ENCODE measurements at places on chromosomes 7 and 10.

- no peaks in the 10 kb centered on the region for H3K27me3 ChIP-seq
- H3K4me3 ChIP-seq = no peak overlapping the region
- H3K36me3 ChIP-seq = no peaks in the 10 kb centered on the region
- peaks cover 7% of the 10 kb centered on the region for H3K4me1 ChIP-seq
- peak; percentile 53 for DNase-seq
Measured at GRCh38 chr7:75866114-75866488, 12.7 kb upstream of the RHBDD2 start.

GRCh38 chr10:33365871-33366411 is 31.5 kb upstream of the NRP1 start:
- H3K27me3 ChIP-seq = no peaks in the 10 kb centered on the region
- DNase-seq = peak; percentile 77
- H3K4me3 ChIP-seq = no peak overlapping the region
- H3K4me1 ChIP-seq = no peaks in the 10 kb centered on the region

GRCh38 chr10:103193820-103194529 is 903 bp upstream of the NT5C2 start:
- no peaks in the 10 kb centered on the region for H3K27me3 ChIP-seq
- no peaks in the 10 kb centered on the region for H3K36me3 ChIP-seq
- no peak overlapping the region for H3K4me3 ChIP-seq
- H3K4me1 ChIP-seq = peaks cover 10% of the 10 kb centered on the region
- DNase-seq = no peak

DNA sequence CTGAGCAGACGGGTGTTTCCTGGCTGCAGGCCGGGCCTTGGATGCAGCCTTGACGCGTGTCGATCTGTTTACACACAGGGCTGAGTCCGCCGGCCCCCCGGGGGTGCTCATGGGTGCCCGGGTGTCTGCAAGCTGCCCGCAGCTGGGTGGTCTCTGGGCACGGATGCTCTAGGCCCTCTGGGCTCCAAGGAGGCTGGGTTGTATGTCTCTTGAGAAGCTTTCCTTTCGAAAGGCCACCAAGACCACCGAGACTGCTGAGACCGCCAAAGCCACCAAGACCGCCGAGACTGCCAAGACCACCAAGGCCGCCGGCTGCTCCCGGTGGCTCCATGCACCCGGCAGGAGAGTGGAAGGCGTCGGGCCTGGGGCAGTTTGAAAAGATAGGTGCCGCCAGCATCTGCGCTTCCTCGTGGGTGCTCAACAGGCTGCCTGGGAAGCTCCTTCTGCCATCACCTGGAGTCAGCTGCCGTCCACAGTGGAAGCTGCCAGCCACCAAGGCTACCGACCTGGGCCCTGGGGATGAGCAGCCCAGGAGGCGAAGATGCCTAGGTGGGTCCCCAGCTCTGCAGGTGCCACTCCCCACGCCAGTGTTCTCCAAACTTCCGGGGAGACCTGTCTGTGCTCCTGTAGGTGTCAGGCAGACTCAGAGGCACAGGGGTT is 121.1 kb downstream of the INPP5A start:
- H3K36me3 ChIP-seq = peaks cover 11% of the 10 kb centered on the region
- no peak overlapping the region for H3K27ac ChIP-seq
- H3K4me3 ChIP-seq = no peak overlapping the region

DNA sequence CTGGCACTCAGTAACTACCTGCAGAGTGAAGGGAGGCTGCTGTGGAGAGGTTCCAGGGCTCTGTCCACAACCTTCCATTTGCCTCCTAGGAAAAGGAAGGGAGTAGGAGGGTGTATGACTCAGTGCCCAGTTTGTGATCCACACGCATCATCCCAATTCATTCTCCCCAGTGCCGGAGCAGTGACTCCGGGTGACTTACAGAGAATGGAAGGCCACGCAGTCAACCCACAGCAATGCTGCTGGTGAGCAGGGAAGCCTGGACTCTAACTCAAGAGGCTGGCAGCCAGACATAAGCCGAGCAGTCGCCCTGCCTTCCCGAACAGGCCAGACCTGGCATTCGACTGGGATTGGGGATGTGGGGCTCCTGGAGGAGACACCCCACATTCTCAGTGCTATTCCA is 139.9 kb downstream of the SH3PXD2A start:
- peaks cover 8% of the 10 kb centered on the region for H3K36me3 ChIP-seq
- H3K4me3 ChIP-seq = no peak overlapping the region
- H3K27me3 ChIP-seq = no peaks in the 10 kb centered on the region
- peaks cover 9% of the 10 kb centered on the region for H3K4me1 ChIP-seq
- DNase-seq = peak; percentile 85
- H3K27ac ChIP-seq = no peak overlapping the region

GRCh38 chr10:8894148-8894547 is 839.7 kb downstream of the GATA3 start:
- no peak for DNase-seq
- no peak overlapping the region for H3K27ac ChIP-seq
- no peaks in the 10 kb centered on the region for H3K27me3 ChIP-seq

DNA sequence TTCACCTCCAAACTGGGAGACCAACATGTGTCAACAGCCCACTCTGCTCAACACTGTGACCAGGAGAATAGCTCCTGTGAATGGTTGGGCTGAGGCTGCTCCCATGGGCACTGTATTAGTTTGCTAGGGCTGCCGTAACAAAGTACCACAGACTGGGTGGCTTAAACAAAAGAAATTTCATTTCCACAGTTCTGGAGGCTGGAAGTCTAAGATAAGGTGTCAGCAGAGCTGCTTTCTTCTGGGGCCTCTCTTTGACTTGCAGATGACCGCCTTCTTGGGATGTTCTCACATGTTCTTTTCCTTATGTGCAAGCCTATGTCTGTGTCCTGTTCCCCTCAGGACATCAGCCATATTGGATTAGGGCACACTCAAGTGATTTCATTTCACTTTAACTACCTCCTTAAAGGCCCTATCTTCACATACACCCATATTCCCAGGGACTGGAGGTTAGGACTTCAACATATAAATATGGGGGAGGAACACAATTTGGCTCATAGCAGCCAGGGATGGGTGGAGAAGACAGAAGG is 90.3 kb downstream of the CPED1 start:
- H3K27me3 ChIP-seq = no peaks in the 10 kb centered on the region
- no peak overlapping the region for H3K4me3 ChIP-seq
- H3K27ac ChIP-seq = no peak overlapping the region

- peak overlapping the region; percentile 66 for H3K27ac ChIP-seq
- H3K27me3 ChIP-seq = no peaks in the 10 kb centered on the region
- H3K4me3 ChIP-seq = no peak overlapping the region
- peak; percentile 92 for DNase-seq
- H3K4me1 ChIP-seq = peaks cover 21% of the 10 kb centered on the region
Measured at GRCh38 chr10:73894245-73894971, 16.5 kb upstream of the PLAU start.

GRCh38 chr10:70571636-70572439 is 30.7 kb downstream of the PRF1 start:
- peaks cover 13% of the 10 kb centered on the region for H3K4me1 ChIP-seq
- DNase-seq = no peak
- H3K36me3 ChIP-seq = no peaks in the 10 kb centered on the region
- H3K27ac ChIP-seq = no peak overlapping the region
- no peak overlapping the region for H3K4me3 ChIP-seq
- peaks cover 9% of the 10 kb centered on the region for H3K27me3 ChIP-seq

- no peaks in the 10 kb centered on the region for H3K4me1 ChIP-seq
- no peak for DNase-seq
- peaks cover 39% of the 10 kb centered on the region for H3K36me3 ChIP-seq
- no peak overlapping the region for H3K4me3 ChIP-seq
- H3K27ac ChIP-seq = no peak overlapping the region
Measured at GRCh38 chr10:5906651-5907050, 16.6 kb downstream of the FBH1 start.

Data from mesenchymal stem cell (in vitro differentiated cells and primary cell).